ENCODE measurements at places on chromosomes 16 and 17.

DNA sequence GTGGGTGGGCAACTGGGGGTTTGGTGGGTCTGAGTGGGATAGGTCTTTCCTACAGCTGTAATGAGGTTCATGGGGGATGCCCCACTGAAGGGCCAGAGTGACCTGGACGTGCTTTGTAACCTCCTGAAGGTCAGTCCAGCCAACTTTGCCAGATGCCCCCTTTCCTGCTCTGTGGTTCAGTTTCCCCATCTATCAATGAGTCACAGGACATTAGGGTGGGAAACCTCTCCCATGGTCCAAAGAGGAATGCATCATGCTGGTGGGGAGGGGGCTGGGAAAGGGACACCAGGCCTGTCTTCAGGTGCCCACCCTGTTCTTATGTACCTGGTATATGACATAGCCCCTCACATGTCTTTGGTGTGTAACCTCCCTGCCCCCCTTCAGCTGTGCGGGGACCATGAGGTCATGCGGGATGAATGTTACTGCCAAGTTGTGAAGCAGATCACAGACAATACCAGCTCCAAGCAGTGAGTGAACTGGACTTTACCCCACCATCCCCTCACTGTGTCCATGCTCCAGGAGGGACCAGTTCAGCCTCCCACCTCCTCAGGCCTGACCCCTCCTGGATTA is 24.0 kb upstream of the ALKBH5 start:
- DNase-seq, result no peak

- DNase-seq, result no peak
These were observed 519.2 kb upstream of the TOM1L1 start for GRCh38 chr17:54381482-54381881.

- no peak for DNase-seq
These were observed 8.3 kb downstream of the CNTNAP1 start for GRCh38 chr17:42690596-42690995.

DNA sequence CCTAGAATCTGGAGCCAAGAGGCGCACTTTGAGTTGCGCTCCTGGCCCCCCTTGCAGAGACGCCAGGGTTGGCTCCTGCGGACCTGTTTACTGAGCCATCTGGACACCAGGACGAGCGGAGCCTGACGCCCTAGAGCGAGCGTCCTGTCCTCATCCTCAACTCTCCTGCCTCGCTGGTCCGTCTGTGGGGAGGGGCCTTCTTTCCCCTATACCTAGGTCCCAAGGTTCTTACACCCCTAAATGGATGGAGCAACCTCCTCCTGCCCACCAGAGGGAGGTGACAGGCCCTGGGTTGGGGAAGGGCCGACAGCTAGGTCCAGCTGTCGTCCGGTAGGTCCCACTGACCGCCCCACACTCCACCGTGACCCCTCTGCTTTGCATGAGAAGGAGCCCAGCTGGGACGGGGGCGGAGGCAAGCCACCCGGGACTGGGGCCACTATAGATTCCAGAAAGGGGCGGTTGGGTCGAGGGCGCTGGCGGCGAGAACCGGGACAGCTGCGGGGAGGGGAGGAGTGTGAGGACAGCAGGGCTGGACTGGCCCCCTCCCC is 3.1 kb upstream of the LHX1 start:
- no peak for DNase-seq

GRCh38 chr17:48997827-48998586 is 822 bp downstream of the IGF2BP1 start:
- no peak for DNase-seq

GRCh38 chr17:57051886-57052361 is 33.1 kb upstream of the AKAP1 start:
- no peak for DNase-seq

DNA sequence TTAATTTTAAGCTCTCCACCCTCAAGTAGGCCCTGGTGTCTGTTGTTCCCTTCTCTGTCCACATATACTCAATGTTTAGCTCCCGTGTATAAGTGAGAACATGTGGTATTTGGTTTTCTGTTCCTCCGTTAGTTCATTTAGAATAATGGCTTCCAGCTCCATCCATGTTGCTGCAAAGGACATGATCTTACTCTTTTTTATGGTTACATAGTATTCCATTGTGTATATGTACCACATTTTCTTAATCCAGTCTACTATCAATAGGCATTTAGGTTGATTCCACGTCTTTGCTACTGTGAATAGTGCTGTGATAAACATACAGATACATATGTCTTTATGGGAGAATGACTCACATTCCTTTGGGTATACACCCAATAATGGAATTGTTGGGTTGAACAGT is 111.4 kb upstream of the NACA2 start:
- no peak for DNase-seq

DNA sequence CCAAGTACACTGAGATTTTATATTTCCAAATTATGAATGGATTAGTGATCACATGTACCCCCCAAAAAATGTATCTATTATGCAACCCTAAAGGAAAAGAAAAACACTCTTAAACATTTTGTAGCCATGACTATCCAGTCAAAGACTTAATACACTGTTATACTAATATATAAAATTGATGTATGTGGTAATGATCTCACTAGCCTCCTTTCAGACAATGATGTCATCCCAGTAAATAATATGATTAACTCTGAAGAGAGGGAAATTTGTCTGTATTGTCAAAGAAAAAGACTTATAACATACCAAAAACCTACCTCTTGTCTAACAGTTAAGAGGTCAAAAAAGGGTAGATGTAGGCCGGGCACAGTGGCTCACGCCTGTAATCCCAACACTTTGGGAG is 80.7 kb downstream of the USP32 start:
- DNase-seq, result no peak

Measured in NCI-H226 (cell line).